ENCODE measurements at places on chromosomes 11 and 22.

DNA sequence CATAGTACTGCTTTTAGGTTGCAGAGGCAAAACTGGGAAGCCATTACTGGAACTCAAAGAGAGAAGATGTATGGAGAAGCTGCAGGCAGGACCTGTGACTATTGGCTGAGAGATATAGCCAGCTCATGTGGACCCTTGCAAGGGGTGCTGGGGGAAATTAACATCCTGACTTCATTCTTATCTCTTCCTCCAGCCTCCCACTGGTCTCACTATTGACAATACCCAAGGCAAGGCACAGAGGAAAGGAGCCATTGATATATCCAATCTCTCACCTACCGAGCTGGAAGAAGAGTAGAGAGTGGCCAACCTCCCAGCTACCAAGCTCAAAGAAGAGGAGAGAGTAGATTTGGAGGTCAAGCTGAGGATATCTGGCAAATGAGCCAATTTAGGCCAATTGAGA lies 36.8 kb upstream of the ZBED5 start:
- peak; percentile 64 for DNase-seq

GRCh38 chr11:70597751-70598625 lies 199.7 kb downstream of the CTTN start:
- no peak for DNase-seq

DNA sequence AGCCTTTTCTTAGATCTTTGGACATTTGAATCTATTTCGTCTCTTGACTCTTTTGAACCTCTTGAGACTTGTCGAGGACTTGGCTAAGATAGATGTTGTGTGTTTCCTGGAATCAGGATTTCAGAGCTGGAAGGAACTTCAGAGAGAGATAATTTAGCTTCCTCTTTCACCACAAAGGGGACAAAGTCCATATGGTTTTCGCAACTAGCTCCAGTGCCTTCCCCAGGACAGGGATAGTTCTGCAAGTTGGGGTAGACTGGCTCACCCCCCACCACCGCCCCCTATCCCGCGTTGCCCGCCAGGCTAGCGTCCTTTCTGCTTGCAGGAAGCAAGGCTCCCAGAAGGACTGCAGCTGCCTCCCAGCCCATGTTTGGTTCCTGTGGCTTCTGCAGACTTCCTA lies 75.7 kb upstream of the MYO18B start:
- peak; percentile 42 for DNase-seq

- DNase-seq = no peak
Measured at GRCh38 chr11:17602105-17603001, 55.3 kb downstream of the OTOG start.

DNA sequence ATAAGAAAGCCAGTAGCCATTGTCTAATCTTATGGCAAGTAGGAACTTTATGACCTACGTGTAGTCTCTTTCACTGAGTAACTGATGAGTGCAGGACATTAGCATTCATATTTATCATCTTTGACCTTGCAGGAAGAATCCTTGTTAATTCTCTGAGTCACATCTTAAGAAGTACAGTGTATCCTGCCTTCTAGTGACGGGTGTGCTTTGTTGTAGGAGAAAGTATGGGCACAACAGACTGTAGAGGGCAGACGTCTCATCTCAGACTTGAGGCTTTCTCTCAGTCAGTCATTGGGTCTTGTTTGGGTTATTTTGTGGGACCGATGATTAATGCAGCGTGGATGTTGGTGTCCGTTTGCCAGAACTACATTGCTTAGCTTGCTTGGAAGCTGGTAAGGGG lies 6.8 kb downstream of the RNF214 start:
- no peak for DNase-seq

DNA sequence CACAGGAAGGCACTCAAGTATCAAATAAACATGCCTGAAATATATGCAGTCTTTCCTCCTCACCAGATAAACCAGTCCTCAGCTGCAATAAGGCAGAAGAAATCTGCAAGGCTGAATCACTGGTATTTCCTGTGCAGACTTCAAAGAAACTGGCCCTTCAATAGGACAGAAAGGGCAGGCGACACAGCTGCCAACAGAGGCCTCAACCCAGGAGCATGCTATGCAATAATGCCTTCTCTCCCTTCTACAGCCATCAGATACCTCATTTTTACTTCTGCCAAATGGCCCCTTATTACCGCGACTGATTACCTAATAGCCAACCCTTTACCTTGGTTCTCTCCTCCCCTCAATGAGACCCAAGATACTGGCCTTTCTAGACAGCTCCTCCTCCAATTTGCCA lies 8.0 kb downstream of the NUMA1 start:
- DNase-seq = peak; percentile 25

GRCh38 chr22:38970551-38970950 lies 11.6 kb upstream of the APOBEC3B start:
- DNase-seq = no peak

DNA sequence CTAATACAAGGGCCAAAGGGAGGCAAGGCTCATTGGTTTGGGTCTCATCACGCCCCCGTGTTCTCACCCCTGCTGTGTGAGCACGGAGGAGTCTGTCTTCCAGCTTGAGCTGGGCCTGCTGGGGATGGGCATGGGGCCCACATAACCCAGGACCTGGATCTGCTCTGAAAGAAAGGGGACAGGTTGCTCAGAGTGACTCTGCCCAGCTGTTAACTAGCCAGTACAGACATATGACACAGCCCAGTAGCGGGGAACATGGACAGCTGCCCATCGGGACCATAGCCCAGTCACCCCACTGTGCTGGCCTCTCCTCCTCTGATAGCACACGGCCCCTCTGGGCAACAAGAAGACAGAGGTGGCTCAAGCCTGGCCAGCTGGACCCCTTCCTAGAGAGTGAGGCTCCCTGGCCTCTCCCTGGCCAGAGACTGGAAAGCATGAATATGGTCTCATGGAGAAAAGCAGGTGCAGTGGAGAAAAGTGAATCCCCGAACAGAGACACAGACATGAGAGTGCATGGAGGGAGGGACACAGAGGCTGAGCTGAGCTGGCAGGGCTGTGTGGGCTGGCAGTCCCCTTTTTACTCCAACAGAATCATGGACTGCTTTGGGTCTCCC lies 973.9 kb downstream of the BRD1 start:
- no peak for DNase-seq

- no peak for DNase-seq
Measured at GRCh38 chr11:44349328-44349727, 39.4 kb upstream of the ALX4 start.

GRCh38 chr22:50257451-50258360 lies 3.8 kb downstream of the MAPK12 start:
- DNase-seq = no peak

DNA sequence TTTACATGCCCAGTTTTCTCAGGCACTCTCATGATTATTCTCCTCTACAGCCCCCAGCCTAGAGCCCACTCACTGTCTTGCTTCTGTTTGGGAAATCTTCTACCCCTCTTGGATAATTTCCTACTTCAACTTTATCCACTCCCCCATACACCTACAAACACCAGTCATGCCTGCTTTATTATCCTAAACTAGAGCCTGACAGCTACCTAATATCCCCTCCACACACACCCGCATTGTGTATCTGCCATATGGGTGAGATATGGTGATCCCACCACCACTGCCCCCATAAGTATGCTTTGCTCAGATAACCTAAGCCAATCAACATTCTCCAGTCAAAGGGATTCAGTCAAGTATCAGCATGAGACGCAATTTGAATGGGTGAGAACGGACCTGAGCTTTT lies 15.3 kb upstream of the FJX1 start:
- no peak for DNase-seq

DNA sequence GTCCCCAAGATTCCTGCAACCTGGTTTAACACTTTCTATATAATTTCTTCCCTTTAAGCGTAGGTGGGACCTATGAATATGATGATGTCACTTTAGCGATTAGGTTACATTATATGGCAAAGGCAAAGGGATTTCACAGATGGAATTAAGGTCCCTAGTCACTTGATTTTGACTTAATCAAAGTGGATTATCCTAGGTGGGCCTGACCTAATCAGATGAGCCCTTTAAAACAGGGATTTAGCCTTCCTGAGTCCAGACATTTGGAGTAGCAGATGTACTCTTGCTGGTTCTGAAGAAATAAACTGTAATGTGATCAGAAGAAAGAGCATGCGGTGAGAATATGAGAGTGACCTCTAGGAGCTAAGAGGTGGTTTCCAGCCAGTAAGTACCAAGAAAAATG lies 67.8 kb upstream of the LIN7C start:
- no peak for DNase-seq

- no peak for DNase-seq
Measured at GRCh38 chr22:22871536-22872278, 15.9 kb upstream of the IGLL5 start.

GRCh38 chr11:69947059-69947792 lies 128.0 kb upstream of the FGF3 start:
- DNase-seq = no peak

- DNase-seq = no peak
Measured at GRCh38 chr22:35275580-35275979, 18.3 kb downstream of the HMGXB4 start.

DNA sequence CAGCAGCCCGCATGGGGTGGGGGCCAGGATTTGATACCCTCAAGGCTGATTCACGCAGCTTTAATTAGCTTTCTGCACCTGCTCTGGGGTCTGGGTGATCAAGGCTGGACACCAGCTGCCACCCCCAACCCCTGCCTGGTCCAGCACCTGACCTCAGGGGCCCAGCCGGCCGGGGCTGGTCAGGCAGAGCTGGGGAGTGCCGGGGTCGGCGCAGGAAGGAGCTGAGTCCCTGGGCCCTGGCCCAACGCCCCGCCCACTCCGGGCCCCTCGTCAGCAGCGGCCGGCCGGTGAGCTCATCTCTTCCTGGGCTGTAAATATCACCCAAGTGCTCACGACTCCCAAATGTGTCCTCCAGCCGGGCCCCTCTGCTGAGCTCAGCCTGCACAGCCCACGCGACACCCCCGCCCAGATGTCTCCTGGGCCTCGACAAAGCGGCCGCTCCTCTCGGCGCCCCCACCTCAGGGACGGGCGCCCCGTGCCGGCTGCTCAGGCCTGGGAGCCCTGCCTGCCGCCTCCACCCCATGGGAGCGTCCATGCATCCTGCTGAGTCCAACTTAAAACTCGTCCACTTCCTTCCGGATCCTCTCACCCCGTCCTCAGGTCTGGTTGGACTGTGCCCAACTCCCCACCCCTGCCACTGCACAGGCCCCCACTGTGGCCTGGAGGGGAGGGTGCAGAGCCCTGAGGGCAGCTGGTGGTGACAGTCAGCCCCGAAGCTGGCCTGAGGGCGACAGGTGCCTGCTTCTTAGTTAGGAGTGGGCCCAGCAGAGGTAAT lies 29.0 kb downstream of the RTN4R start:
- no peak for DNase-seq

- no peak for DNase-seq
Measured at GRCh38 chr11:12074529-12075195, 35.7 kb upstream of the MICAL2 start.

DNA sequence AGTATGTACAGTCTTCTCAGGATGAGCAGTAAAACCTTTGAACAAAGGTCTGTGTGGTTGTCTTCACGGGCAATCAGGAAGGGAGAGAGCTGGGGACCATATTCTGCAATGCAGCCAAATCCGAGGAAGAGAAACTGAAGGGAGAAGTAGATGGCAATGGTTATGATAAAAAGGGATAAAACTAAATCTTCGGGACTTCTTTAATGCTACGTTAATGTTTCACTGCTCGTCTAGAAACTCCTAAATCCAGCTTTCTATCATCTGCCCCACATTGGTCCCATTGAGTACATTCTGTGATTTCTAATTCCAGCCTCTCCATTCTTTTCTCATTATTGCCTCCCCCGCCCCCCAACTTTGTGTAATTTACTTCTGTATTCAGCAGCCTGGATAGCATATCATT lies 1.7 kb downstream of the TIMM10B start:
- DNase-seq = no peak

DNA sequence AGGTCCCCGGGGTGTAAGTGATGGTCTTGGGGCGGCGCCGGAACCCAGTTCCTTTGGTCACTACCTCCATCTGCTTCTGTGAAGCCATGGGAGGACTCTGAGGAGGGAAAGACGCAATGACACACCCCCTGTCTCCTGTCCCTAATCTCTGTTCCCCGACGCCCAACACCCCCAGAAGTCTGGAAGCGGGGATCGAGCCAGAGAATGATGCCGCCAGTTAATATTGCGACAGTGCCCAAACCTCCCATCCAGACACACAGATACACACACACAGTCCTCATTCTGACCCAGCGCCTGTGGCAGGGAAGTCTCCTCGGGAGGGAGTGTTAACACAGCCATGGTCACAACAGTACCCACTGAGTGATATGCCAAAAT lies 352 bp downstream of the C22orf23 start:
- DNase-seq = no peak

- peak; percentile 15 for DNase-seq
Measured at GRCh38 chr11:103257360-103257759, 148.1 kb downstream of the DYNC2H1 start.

DNA sequence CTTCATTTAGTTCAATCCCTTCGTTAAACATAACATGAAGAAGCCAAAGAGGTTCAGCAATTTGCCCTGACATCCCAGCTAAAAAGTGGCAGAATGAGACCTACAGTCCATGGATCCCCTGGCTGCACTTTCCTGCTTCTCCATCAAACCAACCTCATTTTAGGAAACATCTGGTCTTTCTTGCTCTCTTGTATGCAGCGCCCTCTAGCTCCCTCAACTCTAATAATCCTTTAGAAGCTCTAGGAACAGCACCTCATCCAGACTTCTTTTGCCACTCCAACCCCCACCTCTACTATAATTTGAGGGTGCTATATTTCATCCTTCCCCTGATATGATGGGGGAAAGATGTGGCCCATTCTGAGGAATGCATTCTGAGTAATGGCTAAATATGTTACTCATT lies 7.4 kb downstream of the CNTF start:
- peak; percentile 83 for DNase-seq

DNA sequence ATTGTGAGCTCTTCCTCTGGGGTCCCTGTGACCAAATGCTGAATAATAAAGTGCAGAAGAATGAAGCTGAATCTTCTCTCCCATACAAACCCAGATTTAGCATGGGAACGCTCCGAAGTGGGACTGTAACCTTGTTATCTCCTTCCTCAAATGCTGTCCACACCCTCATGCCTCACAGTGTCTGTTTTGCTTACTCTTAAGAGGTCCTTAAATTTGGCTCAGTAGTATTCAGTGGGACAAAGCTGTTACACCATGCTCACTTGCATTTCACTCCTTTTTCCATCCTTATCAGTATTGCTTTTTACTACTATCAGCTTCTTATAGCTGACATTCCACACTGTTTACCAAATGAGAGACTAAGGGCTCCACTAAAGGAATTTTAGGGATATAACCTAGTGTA lies 13.8 kb upstream of the AMOTL1 start:
- DNase-seq = no peak

DNA sequence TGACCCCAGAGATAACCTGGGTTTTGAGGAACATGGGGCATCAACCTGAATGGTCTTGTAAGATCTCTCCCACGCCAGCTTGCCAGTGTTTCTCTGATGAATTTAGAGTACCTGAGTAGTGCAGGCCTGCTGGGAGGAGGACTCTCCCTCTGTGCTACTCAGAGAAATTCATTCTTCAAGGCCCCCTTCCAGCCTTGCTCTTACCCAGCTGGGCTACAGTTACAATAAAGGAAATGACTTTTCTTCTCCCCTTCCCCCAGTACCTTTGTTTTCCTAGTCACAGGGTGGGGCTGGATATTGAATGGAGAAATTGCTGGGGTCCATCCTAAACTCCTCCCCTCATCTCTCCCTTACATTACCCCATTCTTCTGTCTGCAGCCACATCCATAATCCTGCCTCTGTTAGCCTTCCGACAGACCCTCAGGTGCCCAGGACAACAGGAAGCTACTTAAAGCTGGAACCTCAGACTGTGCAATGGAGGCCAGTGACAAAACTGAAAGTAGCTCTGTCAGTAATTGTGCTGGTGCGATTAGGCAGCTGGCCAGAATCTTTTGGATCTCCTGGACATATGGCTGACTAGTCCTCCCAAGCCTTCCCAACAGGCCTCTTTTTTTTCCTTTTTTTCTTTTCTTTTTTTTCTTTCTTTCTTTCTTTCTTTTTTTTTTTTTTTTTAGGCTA lies 17.4 kb downstream of the LIMK2 start:
- peak; percentile 60 for DNase-seq

All from hematopoietic multipotent progenitor cell treated with erythropoietin and hydrocortisone succinate and interleukin-3 and kit ligand, for 4 days (in vitro differentiated cells).